ENCODE measurements at places on chromosomes 11 and 22.

DNA sequence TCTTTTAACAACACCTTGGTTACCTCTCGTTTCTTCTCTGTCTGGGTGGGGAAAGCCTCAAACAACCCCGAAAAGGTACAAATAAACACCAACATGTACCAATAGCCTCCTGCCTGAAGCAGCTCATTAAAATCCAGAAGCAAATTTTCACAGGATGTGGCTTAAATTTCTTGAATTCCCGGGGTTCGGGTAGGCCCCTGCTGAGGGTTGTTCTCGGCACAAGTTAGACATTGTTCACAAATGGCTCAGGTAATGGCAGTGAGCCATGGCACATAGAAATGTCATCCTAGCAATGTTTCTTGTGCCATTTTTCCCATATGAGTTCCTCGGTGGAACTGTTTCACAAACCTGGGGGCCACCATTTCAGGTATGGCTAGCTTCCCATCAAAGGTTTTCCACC lies 19.7 kb upstream of the GLYATL1 start:
- no peak for DNase-seq

GRCh38 chr11:128728767-128729587 lies 35.1 kb downstream of the FLI1 start:
- DNase-seq, result no peak

DNA sequence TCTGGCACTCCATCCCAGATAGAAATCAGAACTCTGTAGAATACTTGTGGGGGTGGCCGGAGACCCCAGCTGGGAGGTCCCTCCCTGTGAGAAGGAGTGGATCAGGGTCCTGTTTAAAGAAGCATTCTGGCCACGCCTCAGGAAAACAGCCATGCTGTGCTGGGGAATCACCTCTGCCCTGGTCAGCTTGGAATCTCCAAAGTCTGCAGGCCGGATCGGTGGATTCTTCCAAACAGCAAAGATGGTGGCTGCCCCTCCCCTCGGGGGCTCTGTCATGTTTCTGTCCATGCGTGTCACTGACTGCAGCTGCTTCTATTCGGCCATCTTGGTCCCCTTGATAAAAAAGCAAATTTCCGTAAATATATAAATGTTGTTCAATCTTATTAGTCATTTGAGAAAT lies 365.9 kb downstream of the JRKL start:
- DNase-seq, result no peak

- DNase-seq, result no peak
Measured at GRCh38 chr11:41044747-41045146, 414.7 kb downstream of the LRRC4C start.

GRCh38 chr11:7573193-7573557 lies 59.4 kb downstream of the PPFIBP2 start:
- no peak for DNase-seq

DNA sequence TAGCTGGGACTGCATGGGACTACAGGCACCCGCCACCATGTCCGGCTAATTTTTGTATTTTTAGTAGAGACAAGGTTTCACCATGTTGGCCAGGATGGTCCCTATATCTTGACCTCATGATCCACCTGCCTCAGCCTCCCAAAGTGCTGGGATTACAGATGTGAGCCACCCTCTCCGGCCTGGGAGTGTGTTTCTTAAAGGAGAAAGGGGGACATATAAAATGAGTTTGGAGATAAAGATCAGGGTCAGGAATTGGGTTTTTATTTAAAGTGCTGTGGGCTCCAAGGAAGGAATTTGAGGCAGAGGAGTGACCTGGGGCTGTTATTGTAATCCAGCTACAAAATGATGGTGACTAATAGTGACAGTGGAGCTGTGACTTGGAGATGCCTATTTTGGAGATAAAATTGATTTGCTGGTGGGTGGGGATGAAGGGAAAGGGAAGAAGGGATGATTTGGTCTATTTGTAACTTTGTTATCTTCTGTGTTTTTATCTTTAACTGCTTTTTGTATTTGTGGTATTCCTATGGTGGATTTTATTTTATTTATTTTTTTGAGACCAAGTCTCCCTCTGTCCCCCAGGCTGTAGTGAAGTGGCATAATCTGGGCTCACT lies 5.0 kb downstream of the CRKL start:
- no peak for DNase-seq

DNA sequence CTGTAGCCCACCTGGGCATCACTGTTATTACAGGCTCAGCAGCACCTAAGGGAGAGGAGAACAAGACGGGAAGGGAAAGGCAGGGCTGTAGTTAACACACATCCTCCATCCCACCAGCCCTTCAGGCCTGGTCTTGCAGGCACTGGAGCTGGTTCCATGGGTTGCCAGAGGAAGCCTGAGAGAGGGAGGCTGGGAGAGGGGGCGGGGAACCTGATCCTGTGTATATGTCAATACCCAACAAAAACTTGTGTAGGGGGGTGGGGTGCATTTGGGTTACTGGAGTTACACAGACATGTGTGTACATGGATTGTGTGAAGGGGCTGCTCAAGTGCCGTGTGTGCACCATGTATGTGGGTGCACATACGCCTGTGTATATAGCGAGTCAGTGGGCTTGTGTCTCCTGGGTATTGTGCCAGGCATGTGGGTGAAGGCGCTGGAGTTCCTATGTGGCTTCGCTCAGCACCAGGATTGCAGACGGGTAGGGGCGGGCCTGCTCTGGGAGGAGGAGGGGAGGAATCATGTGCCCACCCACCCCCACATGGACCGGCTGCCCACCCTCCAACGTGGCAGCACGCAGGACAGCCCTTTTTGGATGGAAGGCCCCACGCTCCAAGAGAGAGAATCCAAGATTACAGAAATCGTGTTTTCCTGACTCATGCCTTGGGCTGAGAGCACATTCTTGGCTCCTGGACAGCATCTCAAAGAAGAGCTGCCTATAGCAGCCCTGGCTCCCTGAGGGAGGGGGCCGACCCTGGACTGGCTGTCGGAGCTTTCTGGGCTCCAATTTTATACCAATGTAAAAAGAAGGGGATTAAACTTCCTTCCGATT lies 4.2 kb upstream of the SERPINH1 start:
- DNase-seq, result no peak

- DNase-seq, result no peak
Measured at GRCh38 chr11:57546451-57546850, 9.1 kb downstream of the SMTNL1 start.

- peak; percentile 88 for DNase-seq
Measured at GRCh38 chr22:30649430-30650007, 13.9 kb downstream of the SLC35E4 start.

- no peak for DNase-seq
Measured at GRCh38 chr22:45413013-45413367, 409 bp downstream of the SMC1B start.

DNA sequence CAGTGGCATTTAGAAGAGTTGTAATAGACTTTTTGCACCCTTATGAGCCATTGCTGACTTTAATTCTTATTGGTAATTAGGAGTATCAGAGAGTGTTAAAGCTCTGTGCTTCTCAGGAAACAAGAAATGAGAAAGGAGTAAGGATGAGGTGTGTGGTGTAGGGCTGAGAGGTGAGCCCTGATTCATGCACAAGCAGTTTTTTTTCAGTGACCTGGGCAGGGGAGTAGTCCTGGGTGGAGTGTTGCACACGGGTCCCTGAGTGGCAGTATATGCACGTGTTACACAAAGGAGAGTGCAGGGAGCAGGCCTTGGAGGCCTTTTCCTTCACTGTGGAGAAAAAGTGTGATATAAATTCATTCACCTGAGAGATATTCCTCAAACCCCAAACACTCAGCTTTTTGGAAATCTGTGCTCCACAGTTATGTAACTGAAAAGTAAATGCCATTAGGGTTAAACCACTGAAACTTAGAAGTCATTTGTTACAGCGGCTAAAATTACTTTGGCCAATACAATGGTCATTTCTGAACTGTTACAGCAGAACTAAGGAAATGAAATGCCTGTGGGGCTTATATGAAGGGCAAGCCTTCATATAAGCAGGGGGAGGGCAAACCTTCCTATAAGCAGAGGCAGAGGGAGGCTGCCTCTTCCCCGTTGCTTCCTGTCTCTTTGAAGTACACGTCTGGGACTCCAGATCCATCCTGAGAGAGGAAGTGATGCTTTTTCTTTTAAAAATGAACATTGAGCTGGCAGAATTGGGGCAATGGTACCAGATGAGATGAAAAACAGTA lies 62.6 kb upstream of the OLFML1 start:
- DNase-seq, result no peak

- no peak for DNase-seq
Measured at GRCh38 chr22:22125579-22126468, 118.8 kb upstream of the VPREB1 start.

GRCh38 chr11:2681408-2682145 lies 18.2 kb downstream of the KCNQ1OT1 start:
- DNase-seq, result no peak

- DNase-seq, result no peak
Measured at GRCh38 chr11:1881442-1882264, 10.0 kb downstream of the PRR33 start.

GRCh38 chr22:37431801-37432707 lies 4.8 kb upstream of the ELFN2 start:
- peak; percentile 59 for DNase-seq

DNA sequence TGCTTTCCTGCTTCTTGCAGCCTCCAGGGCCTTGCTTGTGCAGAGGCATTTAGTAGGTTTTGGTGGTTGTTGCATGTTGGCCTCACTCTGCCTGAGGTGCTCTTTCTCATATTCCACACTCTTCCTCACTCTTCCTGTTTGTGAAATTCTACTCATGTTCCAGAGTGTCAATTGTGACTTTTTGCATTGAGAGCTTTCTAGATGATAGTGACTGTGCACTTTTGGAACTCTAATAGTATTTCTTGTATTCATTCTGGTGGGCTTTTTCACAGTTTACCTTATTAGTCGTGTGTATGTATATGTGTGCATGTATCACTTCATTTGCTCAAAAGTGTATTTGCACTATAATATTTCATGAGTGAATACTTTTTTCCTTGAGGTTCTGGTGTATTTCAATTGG lies 11.3 kb downstream of the HSD17B12 start:
- DNase-seq, result no peak

DNA sequence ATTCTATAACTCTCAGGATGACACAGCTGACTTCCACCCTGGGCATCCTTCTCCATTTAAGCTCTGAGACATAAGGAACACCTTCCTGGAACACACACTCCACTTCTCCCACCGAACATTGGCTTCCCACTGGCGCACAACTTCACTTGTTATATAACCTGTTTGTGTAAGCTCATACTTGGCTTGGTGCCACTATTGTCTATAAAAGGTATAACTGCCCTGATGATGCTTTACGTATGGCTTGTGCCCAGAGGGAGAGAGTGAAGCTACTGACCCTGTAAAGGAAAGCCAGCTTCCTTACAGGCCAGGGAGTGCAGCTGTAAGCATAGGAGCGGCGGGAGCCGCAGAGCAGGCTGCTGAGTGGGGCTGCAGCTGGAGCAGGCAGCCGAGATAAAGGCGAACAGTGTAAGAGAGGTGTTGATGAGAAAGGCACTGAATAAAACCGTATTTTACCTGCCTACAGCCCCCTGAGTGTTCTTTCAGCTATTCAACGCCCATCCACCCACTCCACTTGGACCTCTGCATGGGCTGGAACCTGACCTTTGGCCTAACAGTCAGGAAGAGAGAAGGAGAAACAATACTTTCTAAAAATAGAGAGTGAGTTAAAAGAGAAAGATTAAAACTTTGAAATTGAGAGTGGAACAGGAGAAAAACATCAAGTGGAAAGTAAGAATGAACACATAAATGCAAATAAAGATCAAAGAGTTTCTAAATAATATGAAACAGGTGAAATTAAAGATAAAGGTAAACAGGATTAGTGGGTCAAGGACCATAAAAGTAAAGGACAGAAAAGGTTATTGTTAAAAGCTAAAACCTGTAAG lies 252.1 kb upstream of the ARHGAP42 start:
- no peak for DNase-seq

DNA sequence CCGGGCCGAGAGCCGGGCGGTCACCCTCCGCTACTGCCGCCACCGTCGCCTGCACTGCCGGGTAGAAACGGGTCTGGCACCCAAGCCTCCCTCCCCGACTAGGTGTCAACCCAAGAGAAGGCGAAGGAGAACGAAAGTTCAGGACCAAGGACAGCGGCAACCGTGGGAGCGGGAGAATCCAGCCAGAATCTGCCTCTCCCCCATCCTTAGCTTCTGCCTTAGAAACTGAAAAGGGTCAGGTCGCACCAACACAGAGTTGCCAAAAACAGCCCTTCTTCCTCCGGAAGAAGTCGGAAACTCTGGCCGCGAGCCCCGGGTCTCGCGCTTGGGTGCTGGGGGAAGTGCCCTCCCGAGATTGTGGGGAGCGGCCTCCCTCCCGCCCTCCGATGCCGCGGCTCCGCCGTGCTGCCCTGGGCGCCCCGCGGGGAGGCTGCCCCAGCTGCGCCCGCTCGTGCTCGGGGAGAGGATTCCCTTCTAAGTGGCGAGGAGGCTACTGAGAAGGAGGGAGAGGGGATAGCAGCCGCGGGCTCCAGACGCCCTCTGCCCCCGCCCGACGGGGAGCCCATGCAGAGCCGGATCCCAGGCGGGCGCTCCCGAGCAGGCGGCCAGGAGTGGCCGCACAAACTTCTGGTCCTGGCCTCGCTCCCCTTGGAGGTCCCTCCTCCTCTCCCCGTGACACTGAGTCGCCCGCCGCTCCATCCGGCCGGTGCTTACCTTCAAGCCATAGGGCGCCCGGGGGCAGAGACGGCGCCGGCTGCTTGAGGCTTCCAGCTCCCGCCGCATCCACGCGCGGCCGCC lies 637 bp downstream of the DRD2 start:
- peak; percentile 45 for DNase-seq

- no peak for DNase-seq
Measured at GRCh38 chr22:19802001-19802893, 41.7 kb downstream of the TBX1 start.

DNA sequence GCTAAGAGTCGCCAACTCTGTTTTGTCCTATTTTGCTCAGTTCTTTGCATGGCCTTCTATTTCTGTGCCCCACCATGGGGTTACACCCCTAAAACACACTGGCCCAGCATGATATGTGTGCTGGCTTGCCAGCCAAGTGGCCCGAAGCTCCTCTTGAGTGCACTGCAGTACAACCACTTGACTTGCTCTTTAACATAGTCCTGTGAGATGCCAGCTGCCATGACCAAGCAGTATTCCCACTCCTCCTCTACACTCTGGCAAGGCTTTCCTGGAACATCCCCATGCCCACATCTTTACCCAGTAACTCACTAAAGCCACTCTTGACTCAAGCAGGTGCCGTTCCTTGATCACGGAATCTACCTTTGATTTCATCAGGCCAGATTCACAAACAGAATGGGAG lies 102.9 kb upstream of the GAL start:
- no peak for DNase-seq

- no peak for DNase-seq
Measured at GRCh38 chr11:128767591-128768001, 73.7 kb downstream of the FLI1 start.

- no peak for DNase-seq
Measured at GRCh38 chr11:100680070-100680469, 7.0 kb upstream of the ARHGAP42 start.

DNA sequence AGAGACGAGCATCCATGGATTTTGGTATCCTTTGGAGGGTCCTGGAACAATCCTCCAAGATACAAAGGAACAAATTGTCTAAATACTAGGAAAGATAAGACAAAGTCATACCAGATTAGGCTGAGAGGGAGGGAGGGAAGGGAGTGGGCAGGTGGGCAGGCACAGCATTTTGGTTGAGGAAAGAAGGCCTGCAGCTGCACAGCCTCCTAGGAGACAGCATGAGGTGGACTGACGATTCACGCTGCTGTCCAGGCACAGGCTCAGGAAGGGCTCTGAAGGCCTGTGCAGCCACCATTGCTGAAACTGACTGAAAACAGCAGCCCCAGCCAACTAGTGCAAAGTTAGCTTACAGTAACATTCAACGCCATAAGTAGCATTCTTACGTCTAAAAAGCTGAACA lies 64.7 kb downstream of the PACSIN2 start:
- no peak for DNase-seq
